NCI-H1930 (cell line): ENCODE measurements at places on chromosomes 3 and 15.

GRCh38 chr3:112738366-112738765, 97.4 kb upstream of the CCDC80 start:
- no peak for DNase-seq

GRCh38 chr3:101913168-101913567, 63.9 kb downstream of the NFKBIZ start:
- DNase-seq: peak; percentile 63

GRCh38 chr3:45783667-45784066, 12.7 kb downstream of the SLC6A20 start:
- no peak for DNase-seq

GRCh38 chr3:8733332-8734094, at the start of gene CAV3:
CAV3 (plus strand) TSS chr3:8733802; CDS start chr3:8733877, 75 bp downstream.
- DNase-seq: no peak

DNA sequence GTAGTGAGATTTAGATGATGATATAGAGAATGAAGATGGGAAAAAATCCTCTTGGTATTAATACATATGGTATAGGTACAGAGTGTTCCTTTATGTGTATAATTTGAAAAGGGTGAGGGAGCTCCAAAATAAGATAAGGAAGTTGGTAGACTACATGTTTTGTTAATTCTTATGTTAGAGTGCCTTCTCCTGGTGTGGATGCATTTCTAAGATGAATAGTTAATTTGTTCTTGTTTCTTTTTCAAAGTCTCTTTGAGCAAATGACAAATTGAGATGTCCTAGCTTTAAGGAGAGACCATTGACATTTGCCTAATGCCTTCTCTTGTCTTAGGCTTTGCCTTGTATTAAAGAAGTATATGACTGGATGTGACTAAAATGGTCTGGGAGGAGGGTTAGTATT, 34.1 kb downstream of the AKAP13 start:
- no peak for DNase-seq

GRCh38 chr3:25460751-25461150, 32.7 kb downstream of the RARB start:
- no peak for DNase-seq

- no peak for DNase-seq
Observed at GRCh38 chr3:185120126-185120525, 32.7 kb downstream of the C3orf70 start.

GRCh38 chr3:57971975-57972374, 36.2 kb upstream of the FLNB start:
- DNase-seq: no peak

GRCh38 chr3:183309276-183309675, 56.2 kb downstream of the B3GNT5 start:
- no peak for DNase-seq

GRCh38 chr3:81218023-81218422, 543.4 kb downstream of the GBE1 start:
- DNase-seq: no peak

GRCh38 chr15:55282284-55282833, 7.3 kb downstream of the RAB27A start:
- DNase-seq: no peak

DNA sequence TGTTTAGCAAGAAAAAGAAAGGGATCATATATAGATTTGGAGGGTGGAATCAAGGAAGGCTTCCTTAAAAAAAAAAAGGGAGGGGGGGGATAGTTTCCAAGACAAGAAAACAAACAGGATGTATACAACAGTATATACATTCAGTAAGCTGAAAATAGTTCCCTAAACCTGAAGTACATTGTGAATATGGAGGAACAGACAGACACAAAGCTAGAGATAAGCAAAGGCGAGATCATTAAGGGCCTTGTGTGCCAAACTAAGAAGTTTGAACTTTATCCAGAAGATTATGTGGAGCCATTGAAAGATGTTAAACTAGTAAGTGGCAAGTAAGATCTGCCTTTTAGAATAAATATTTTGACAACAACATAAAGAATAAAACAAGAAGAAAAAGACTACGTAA, 93.3 kb upstream of the IMPG2 start:
- no peak for DNase-seq

DNA sequence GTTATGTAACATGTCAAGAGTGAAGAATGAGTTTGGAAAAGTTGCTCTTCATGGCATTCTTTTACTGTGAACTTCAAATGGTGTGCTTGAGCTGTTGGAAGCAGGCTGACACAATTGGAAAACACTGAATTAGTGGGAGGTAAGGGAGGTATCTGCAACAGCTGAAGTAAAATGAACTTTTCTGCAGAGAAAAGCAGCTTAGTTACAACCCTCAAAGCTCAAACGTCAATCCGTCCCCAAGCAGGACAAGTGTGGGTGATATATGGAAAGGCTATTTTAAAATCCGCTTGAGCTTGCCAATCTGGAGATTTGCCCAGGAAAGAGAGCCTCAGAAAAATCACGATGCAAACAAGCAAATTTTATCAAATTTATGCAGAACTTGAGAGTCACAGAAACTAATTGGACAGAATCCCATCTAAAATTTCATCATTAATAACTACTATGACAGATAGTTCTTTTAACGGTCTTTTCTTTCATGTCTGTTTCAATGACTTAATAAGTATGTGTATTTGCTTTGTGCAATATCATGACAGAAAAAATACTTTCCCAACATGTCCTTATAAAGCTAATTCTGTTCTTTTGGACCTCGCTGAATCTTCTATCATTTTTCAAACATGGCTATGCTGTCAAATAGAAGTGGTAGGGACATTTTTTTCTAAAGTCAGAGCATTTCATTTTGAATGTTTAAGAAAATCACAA, 266.6 kb upstream of the SLITRK3 start:
- DNase-seq: no peak

- no peak for DNase-seq
Observed at GRCh38 chr3:73813291-73813690, 188.6 kb upstream of the PDZRN3 start.

DNA sequence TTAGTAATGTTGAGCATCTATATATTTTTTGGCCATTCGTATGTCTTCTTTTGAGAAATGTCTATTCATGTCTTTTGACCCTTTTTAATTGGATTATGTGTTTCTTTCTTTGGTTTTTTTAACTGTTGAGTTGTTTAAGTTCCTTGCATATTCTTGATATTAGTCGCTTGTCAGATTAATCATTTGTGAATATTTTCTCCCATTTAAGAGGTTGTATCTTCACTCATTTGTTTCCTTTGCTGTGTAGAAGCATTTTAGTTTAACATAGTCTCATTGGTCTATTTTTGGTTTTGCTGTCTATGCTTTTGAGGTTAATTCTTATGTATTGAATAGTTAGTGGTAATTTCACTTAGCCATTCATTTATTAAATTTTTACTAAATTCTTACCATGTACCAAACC, 283.8 kb downstream of the ZPLD1 start:
- no peak for DNase-seq

GRCh38 chr3:30154853-30155252, 451.5 kb upstream of the TGFBR2 start:
- no peak for DNase-seq

- DNase-seq: peak; percentile 87
Observed at GRCh38 chr3:150703756-150704344, at the start of gene ERICH6. ERICH6 (minus strand) TSS chr3:150703920; CDS start chr3:150703898, 22 bp downstream.

- DNase-seq: no peak
Observed at GRCh38 chr15:38589502-38589901, 24.9 kb upstream of the RASGRP1 start.

- DNase-seq: no peak
Observed at GRCh38 chr3:49652903-49653415, 21.2 kb upstream of the APEH start.

- no peak for DNase-seq
Observed at GRCh38 chr3:141085343-141086070, 34.4 kb downstream of the SPSB4 start.

DNA sequence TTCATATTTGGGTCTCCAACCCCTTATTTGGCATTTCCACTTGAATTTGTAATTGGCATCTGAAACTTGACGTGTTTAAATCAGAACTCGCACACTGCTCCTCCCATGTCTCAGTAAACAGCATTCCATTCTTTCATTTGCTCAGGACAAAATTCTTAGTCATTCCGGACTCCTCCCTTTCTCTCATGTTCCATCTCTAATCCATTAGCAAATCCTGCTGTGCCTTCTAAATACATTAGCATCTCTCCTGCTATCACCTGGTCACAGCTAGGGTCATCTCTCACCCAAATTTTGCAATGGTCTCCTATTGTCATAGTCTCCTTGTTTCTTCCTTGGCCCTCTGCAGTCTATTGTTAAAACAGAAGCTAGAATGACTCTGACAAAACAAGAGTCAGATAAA, 119.9 kb upstream of the CADPS start:
- DNase-seq: no peak
